ENCODE measurements at places on chromosomes 13 and 19.

GRCh38 chr13:94641409-94641941 lies 39.8 kb downstream of the GPR180 start:
- no peak for DNase-seq

- no peak for DNase-seq
Measured at GRCh38 chr19:53988981-53989380, 2.5 kb upstream of the CACNG6 start.

DNA sequence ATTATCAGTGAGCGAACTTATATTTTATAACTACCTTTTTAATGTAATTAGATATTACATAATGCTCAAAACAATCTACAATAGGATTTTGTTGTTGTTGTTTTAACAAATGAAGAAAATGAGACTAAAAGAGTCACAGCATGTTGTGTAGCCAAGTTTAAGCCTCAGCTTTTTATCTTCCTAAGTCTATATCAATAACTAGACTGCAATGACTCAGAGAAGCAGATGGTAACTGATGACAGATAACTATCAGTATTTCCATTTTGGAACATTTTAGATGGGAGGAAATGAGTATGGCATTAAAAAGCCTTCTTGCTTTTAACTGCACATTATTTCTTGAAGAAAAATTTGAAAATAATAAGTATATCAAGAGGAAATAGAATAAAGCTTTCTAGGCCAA lies 825.2 kb downstream of the SLITRK1 start:
- no peak for DNase-seq

DNA sequence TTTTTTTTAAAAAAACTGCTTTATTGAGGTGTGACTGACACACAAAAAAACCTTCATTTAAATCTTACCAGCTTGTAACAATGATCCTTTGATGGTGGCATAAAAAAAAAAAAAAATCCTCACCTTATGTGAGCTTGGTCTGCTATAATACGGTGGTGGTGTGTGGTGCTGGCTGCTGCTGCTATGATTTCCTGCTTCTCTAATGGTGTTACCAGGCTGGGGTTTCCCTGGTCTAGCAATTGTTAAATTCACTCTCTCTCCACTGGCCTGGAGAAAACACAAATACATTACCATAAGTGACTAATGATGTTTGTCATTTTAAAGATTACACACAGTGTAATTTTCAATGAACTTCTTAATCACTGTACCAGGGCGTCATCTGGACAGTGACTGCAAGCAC lies 60.6 kb downstream of the LNX2 start:
- DNase-seq, result no peak

- DNase-seq, result no peak
Measured at GRCh38 chr13:37918116-37918714, 48.6 kb upstream of the TRPC4 start.

- DNase-seq, result no peak
Measured at GRCh38 chr19:35140207-35140961, 1.8 kb downstream of the FXYD1 start.

DNA sequence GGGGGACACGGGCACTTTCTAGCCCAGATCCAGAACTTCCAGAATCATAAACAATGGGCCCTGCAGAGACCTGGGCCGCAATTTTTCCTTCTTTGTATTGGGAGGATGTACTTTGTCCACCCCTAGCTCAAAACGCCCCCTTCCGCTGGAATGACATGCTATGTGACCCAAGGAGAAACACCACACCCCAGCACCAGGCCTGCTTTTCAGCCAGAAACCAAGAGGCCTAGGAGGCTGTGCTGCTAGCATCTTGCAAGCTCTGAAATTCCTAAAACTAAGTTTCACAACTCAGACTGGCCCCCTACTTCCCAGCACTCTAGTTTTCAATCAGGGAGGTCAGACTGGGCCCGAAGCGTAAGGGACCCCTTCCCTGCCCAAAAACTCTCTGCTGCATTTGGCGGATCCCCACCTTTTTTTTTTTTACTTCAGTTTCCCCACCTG lies 538 bp downstream of the LSM4 start:
- DNase-seq, result no peak

All from T-helper 17 cell (primary cell).